ENCODE measurements at places on chromosomes 2 and 18.

DNA sequence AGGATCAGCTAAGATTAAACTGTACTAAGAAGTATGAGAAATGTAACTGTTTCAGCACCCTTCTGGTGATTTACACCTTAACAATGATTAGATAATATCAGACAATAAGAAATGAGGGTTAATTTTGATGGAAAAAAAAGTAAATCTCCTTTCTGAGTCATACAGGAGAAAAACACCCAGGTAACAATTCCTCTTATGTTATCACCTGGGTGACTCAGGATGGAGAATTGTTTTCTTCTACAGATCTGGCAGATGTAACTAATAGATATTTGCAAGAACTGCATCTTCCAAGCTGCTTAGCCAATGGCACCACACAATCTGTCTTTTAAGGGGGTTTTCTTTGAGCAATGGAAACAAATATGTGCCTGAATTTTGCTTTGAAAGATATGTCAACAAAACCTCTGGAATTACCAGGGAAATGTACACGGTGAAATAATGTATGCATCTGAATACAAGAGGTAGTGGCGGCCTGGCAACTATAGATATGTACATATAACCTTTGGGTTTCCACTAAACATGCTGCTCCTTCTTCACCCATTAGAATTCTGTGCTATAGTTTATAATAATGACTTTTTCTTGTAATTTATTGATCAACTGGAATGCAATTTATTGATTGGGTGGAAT, 407.9 kb downstream of the CPS1 start:
- DNase-seq = no peak

GRCh38 chr2:232088771-232089170, 127.3 kb downstream of the DIS3L2 start:
- no peak for DNase-seq

- no peak for DNase-seq
These were observed 79.0 kb downstream of the LBH start for GRCh38 chr2:30310371-30310770.

- no peak for DNase-seq
These were observed 37.6 kb downstream of the RND3 start for GRCh38 chr2:150449856-150450255.

DNA sequence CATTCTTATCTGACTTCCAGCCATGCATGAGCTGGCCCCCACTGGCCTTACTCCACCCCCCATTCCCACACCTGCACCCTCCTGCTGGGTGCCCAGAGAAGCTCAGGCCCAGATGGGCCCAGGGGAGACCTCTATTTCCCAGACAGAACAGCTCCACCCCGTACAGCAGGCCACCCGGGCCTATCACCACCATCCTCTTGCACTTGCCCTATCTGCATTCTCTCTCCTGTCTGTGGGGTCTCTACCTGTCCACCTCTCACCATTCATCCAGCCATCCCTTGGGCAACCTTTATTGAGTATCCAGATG, 25.3 kb upstream of the TNS1 start:
- DNase-seq = no peak

- DNase-seq = no peak
These were observed 93.3 kb upstream of the PPP1CB start for GRCh38 chr2:28658369-28658768.

- DNase-seq = no peak
These were observed 188.0 kb downstream of the CDH7 start for GRCh38 chr18:65938592-65939372.

DNA sequence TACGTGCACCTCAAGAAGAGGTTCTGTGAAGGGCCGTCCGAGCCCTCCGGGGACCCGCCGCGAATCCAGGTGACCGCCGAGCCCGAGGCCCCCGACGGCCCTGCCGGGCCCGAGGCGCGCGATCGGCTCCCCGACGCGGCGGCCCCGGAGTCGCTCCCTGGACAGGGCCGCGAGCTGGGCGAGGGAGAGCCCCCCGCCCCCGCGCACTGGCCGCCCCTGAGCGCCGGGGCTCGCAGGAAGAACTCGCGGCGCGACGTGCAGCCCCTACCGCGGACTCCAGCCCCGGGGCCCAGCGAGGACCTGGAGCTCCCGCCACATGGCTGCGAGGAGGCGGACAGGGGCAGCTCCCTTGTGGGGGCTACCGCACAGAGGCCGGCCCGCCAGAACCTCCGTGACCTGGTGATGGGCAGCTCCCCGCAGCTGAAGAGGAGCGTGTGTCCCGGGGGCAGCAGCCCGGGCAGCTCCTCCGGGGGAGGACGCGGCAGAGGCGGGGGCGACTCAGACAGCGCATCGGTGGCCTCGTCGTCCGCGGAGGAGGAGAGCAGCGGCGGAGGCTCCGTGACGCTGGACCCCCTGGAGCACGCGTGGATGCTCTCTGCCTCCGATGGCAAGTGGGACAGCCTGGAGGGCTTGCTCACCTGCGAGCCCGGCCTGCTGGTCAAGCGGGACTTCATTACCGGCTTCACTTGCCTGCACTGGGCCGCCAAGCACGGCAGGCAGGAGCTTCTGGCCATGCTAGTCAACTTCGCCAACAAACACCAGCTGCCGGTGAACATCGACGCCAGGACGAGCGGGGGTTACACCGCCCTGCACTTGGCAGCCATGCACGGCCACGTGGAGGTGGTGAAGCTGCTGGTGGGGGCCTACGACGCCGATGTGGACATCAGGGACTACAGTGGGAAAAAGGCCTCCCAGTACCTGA, 812 bp downstream of the SOWAHC start:
- no peak for DNase-seq

DNA sequence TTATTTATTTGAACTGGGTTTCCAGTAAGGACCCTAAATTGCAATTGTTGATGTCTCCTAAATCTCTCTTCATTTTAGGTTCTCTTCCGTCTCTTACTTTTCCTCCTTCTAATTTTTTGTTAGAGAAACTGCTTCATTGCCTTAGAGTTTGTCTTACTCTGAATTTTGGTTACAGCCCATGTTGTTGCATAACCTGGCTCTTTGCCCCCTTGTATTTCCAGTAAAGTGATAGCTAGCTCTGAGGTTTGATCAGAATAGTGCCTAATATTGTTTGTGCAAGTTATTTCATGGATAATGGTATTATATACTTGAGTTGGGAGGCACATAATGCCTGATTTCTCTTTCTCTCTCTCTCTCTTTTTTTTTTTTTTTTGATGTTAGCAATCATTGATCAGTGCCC, 71.8 kb downstream of the MGAT5 start:
- no peak for DNase-seq

- DNase-seq = no peak
These were observed 308.0 kb upstream of the STON1 start for GRCh38 chr2:48221846-48222516.

GRCh38 chr2:4265936-4266335, 562.6 kb downstream of the DCDC2C start:
- no peak for DNase-seq

GRCh38 chr2:217466805-217467204, 536.0 kb downstream of the TNS1 start:
- no peak for DNase-seq

DNA sequence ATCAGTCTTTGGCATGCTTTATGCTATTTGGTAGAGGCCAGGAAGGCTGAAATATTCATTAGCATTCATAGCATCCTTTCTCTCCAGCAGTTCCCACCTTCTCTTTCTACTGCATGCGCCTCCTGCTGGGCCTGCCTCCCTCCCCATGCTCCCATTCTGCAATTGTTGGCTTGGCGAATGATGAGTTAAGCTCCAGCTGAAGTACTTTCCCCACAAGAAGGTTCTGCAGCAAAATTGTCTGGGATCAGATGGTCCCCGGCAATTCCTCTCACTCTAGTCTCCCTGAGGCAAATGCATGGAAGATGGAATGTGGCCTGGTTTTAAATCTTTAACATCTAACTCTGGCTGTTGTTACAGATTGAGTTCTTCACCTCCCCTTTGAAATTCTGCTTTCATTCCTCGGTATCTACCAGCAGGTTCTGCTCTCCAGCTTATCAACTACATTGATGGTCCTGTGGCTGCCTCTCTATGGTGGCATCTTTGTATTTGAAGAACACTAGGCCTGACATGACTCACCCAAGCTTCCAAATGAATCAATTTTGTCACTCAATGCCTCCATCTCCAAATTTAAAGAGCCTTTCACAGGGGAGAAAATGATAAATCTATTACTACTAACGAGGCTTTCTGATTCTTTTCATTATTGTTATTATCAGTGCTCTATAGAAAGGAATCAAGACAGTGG, 55.9 kb downstream of the KCTD18 start:
- DNase-seq = no peak

DNA sequence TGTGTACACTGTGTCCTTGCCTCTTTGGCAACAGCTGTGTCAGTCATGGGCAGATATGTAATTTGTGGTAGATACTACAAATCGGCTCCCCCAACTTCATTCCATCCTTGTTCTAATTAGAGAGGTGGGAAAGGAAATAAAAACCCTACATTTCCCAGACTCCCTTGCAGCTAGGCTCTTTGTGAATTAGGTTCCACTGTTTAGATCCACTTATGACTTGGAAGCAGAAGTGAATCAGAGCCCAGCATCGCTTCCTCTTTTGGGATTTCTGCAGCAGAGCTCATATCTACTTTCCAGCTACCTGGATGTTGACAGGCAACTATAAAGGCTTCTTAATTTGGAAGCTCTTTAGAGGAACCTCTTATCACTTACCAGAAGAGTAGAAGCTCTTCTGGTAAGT, 34.1 kb upstream of the NARS1 start:
- no peak for DNase-seq
